ENCODE measurements at places on chromosomes 6 and 20. TPM values are rescaled to one million over a fixed set of nuclear protein-coding genes. Genes with fewer than 3 reads are reported as not detected.

CFAP206 gene
- under 0.01 TPM for total RNA-seq

GRIK2 gene
- total RNA-seq, result 0.09 TPM

TINAG gene
- not detected for total RNA-seq

LY6G6F gene
- not detected for total RNA-seq

KCNK5 gene
- total RNA-seq, result not detected

BNIP5 gene
- not detected for total RNA-seq

XKR7 gene
- total RNA-seq, result not detected

SNAP91 gene
- 0.87 TPM for total RNA-seq

GSTA3 gene
- not detected for total RNA-seq

SYCP2 gene
- 3.1 TPM for total RNA-seq

MUC22 gene
- not detected for total RNA-seq

RFX6 gene
- total RNA-seq, result not detected

MRAP2 gene
- 8.9 TPM for total RNA-seq

MUCL3 gene
- total RNA-seq, result not detected

C20orf144 gene
- total RNA-seq, result under 0.01 TPM

NUP153 gene
- total RNA-seq, result 24.8 TPM

ANKS1A gene
- total RNA-seq, result 15.6 TPM

OPRM1 gene
- not detected for total RNA-seq

CDSN gene
- total RNA-seq, result not detected

SOBP gene
- 2.2 TPM for total RNA-seq

MYL9 gene
- 0.34 TPM for total RNA-seq

BMP7 gene
- not detected for total RNA-seq

GNAS-AS1 gene
- not detected for total RNA-seq
